ENCODE measurements at places on chromosomes 11 and 22.

GRCh38 chr22:29459773-29460172, 20.2 kb upstream of the NEFH start:
- no peak for DNase-seq

DNA sequence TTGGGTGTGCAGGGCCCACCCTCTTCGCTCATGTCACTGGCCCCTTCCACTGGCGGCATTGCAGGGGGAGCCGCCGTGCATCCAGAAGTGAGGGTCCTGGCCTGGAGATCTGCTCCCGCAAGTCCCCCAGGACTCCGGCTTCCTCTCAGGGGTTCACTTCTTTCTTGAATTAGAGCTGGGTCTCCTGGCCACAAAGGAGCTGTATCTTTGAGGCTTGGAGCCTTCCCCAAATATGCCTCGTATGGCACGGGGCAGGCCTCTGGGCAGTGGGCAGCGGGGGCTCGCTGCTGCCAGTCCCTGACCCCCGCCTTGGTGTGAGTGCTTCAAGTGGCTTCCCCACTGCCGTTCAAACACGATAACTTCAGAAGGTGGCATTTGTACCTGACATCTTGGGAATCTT, 7.4 kb upstream of the IFITM3 start:
- no peak for DNase-seq

DNA sequence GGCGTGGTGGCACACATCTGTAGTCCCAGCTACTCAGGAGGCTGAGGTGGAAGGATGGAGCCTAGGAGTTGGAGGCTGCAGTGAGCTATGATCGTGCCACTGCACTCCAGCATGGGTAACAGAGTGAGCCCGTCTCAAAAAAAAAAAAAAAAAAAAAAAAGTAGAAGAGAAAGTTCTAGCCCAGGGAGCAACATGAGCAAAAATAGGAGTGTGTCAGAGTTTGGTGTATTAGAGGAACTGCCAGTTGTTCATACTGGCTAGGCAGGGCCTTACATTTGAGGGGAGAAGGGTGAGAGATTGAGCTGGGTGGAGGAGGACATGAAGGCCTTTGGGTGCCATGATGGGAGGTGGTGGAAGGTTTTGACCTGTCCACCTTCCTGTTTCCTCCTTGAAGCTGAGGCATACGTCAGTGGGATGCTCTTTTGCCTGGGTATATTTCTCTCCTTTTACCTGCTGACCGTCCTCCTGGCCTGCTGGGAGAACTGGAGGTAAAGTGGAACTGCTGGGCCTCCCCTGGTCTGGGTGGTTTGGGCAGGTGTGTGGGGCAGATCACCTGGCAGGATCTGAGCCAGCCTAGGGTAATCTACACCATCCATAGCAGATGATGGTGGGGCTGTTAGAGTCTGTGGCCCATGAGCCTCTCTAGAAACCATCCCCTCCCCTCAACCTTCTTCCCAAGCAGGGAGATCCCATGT, 7.3 kb downstream of the SIDT2 start:
- DNase-seq = peak; percentile 30

GRCh38 chr11:134663506-134664313, 251.7 kb upstream of the B3GAT1 start:
- DNase-seq = no peak

DNA sequence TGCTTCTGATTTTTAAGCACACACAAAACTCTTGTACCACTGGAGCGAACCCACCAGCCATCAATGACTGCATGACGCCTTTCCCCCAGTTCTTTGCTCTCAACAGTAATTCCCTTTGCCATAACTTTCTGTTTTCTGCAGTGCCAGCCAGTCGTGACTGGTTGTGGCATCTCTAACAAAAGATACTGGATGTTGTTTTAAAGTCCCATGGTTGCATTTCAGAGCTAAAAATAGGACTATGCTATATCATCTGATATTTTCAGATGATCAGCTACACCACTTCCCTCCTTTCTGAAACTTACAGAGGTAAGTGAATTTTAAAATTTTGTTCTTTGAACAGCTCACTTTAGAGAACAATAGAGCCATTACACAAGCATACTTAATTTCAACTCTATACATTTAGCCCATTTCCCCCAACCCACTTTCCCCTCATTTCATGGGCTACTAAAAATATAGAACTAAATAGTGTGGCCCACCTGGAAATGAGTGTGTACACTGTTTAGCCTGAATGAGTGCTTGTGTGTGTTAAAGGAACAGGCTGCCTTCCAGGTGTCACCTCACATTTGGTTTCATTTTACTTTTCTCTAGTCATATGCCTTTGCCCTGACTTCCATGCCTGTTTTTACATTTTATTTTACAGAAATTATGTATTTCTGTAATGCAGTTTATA, 136.9 kb upstream of the ZC3H12C start:
- no peak for DNase-seq

- no peak for DNase-seq
Observed at GRCh38 chr11:82765466-82766034, 31.9 kb upstream of the FAM181B start.

- no peak for DNase-seq
Observed at GRCh38 chr11:48182860-48183526, 33.6 kb upstream of the OR4B1 start.

DNA sequence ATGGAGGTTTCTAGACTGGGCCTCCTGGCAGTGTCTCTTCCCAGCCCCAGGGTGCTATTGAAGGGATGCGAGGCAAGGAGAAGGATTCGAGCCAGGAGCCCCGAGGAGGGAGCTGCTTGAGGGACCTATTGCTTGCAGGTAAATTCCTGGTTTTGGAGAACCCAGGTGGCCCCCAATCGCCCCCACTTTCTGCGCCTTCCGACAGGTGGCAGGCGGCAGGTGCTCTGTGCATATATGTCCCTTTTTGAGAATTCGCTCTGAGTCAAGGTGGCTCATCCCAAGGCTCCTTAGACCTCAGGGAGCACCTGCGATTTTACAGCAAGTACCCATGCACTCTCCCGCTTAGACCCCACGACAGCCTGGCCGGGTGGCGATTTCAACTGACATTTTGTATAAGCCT, 40.3 kb upstream of the SHISAL1 start:
- no peak for DNase-seq

GRCh38 chr11:19240420-19241259, at the start of gene E2F8:
Gene E2F8, minus strand, starts transcription at chr11:19240945. Its CDS starts 824 bp downstream, at chr11:19240121.
- peak; percentile 89 for DNase-seq

DNA sequence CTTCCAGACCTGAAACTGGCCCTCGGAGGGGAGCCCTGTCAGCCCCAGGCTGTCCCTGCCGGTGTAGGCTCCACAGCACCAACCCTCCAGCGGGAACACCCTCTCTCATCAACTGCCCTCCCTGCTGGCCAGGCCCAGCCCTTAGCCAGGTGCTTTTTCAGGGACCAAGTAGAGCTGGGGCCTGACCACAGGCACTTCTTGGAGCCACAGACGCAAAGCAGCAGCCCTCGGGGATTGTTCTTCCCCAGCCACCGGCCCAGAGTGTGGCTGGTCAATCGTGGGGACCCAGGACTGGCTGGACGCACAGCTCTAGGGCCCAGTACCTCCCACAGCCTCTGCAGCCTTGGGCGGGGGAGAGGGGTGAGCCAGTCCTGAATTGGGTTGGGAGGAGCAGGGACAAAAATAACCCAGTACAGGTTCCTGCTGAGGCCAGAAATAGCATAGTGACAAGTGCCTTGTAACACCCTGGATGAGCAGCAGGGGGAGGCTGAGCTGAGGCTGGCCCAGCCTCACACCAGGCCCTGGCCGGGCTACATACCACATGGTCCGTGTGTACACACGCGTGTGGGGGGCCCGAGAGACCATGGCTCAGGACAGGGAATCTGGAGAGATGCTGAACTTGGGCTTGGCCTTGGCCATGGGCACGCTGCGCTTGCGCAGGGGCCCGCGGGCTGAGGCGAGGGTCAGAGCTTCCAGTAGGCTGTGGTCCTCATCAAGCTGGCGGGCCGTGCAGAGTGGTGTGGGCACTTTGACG, 2.0 kb downstream of the KCNJ11 start:
- DNase-seq = no peak

GRCh38 chr11:99188221-99188620, 167.5 kb downstream of the CNTN5 start:
- DNase-seq = no peak

Measured in GM12864 (cell line).